ENCODE measurements at places on chromosomes 6 and 20.

- DNase-seq: no peak
These were observed 41.0 kb downstream of the PKHD1 start for GRCh38 chr6:52046456-52046855.

GRCh38 chr20:16209951-16210361 lies 363.3 kb downstream of the KIF16B start:
- no peak for DNase-seq

DNA sequence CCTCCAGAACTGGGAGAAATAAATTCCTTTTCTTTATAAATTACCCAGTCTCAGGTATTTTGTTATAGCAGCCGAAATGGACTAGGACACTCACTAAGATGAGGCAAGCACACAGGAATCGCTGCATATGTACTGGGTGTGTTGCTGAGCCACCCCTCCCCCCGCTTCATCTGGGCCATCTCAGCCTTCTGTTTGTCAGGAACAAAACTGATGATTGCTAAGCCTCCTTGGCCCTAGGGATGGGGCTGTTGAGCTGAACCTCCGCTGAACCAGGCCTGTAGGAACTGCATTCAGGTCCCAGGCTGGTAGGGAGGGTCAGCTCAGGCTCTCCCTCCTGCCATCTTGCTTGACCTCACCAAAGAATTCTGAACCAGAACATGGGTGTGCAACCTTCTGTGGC lies 108.6 kb downstream of the MAP3K7 start:
- DNase-seq: no peak

DNA sequence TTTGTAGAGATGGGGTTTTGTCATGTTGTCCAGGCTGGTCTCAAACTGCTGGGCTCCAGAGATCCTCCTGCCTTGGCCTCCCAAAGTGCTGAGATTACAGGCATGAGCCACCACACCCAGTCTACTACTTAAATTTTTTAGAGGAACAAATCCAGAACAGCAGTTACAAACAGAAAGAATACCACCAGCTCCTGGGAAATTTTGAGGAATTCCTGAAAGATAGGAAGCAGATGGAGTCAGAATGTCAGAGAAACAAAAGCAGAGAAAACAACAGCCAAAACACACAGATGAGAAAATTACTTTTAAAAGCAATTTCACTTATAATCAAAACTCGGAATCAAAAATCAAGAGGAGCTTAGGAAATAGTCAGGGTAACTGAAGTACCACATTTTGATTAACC lies 543.3 kb upstream of the MARCKS start:
- no peak for DNase-seq

All from pulmonary artery endothelial cell (primary cell).